Colonic mucosa (tissue), 4 donors: ENCODE measurements at places on chromosomes 13 and 19.
A peak's percentile ranks its signal among the peaks of the same experiment; 100 is the strongest.

GRCh38 chr19:56271151-56271550, 1.4 kb upstream of the EDDM13 start:
- DNase-seq: no peak

DNA sequence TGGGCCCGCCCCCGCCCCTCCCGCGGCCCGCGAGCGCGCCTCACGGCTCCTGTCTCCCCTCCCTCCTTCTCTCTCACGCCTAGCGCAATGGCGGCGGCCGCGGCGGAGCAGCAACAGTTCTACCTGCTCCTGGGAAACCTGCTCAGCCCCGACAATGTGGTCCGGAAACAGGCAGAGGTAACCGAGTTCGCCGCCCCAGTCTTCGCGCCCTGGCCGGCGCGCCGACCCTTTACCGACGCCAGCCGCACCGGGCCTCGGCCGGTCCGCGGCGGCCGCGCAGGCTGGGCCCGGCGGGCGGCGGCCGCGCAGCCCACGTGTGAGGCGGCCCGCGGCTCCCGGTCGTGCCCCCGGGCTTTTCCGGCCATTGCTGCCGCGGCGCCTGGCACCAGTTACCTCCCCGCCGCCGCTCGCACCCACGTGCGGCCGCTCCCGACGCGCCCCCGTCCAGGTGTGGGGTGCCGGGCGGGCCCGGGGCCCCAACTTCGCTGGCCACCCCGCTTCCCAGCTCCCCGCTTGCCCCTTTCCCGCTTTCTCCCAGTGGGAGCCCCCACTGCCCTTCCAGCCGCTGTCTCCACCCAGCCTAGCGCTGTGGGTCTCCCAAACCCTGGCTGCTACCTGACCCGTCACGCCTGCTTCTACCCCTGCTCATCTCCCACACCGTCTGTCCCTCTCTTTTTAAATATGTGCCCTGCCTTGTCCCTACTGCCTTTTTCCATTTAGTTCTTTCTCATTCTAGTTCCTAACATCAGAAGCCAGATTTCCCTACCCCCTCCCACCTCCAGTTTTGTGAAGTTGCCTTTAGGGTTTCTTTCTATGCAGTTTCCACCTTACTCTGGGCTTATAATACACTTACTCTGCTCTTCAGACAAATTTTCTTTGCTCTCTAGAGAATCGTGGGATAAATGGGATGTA, 23.4 kb downstream of the IPO5 start:
- peak; percentile 24 for DNase-seq

- no peak for DNase-seq
These were observed 268.7 kb downstream of the DCT start for GRCh38 chr13:94210816-94211215.

DNA sequence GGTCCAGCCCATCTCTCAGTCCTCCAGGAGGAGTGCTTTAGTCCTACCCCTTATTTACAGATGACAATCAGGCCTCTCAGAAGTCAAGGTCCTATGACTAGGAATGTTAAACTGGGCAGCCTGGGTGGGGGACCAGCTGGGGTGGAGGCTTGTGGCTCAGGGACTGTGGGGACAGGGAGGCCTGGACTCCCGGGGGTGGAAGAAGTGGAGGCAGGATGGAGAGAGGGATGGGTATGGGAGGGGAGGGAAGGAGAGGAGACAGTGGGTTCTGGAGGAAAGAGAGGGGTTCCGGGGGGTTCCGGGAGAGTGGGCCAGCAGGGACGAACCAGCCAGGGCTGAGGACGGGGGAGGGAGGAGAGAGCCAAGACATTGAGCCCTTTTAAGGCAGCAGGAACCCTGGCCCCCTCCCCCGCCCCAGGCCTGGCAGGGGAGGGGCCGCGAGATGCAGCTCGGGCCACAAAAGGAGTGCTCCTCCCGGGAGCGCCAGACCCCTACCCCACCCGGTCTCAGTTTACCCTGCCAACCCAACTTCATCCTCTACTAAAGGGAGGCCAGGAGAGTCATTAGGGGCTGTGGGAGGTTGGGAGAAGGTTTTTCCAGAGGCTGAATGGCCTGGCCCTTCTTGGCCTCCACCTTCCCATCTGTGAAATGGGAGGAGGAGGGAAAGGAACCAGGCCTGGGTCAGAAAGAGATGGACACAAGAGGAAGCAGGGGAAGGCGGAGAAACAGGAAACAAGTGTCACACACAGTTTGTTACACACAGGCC, 1.7 kb downstream of the DMPK start:
- no peak for DNase-seq

DNA sequence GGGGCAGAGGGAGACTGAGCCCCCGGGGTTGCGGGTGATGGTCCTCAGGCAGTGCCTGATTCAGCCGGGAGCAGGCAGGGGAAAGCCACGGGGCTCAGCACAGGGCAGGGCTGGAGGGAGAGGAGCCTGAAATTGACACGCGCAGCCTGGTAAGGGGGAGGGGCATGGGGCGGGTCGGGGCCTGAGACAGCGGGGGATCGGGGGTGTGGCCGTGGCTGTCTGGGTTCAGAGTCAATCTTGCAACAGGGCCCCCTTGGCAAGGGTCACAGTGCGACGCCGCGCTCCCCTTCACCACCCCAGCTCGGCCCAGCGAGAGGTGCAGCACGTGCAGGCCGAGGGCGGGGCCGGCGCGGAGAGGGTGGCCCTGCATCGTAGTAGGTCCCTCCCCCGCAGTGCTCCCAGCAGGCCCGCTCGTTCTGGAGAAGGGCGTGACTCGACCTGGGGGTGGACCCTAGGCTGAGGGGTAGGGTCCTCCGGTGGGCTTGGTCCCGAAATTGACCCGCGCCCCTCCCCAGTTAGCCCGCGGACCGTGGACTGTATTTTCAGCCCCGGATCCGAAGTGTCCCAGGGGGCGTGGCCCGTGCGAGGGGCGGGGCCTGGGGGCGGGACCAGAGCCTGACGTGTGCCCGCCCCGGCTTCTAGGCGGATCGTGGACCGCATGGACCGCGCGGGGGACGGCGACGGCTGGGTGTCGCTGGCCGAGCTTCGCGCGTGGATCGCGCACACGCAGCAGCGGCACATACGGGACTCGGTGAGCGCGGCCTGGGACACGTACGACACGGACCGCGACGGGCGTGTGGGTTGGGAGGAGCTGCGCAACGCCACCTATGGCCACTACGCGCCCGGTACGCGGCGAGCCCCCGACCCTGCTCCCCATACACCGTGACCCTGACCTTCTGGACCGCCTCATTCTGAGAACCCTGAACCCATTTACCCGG, 6.0 kb downstream of the RCN3 start:
- DNase-seq: peak; percentile 61

DNA sequence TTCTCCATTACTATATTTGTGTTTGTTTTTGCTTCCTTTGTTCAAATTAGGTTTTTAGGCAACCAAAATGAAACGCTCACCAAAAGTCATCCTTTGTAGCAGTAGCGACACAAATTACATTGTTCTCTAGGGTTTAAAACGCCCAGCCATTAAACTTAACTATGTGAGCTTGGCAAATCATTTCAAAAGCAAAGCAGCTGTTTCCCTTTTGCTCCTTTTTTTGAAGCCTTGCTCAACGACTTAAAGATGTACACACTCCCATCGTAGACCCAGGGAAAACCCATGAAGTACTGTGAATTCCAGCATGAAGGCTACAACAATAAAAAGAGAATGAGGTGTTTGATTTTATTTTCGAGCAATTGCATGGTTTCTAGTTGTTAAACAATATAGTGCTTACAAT, 106.7 kb downstream of the RAP2A start:
- no peak for DNase-seq

DNA sequence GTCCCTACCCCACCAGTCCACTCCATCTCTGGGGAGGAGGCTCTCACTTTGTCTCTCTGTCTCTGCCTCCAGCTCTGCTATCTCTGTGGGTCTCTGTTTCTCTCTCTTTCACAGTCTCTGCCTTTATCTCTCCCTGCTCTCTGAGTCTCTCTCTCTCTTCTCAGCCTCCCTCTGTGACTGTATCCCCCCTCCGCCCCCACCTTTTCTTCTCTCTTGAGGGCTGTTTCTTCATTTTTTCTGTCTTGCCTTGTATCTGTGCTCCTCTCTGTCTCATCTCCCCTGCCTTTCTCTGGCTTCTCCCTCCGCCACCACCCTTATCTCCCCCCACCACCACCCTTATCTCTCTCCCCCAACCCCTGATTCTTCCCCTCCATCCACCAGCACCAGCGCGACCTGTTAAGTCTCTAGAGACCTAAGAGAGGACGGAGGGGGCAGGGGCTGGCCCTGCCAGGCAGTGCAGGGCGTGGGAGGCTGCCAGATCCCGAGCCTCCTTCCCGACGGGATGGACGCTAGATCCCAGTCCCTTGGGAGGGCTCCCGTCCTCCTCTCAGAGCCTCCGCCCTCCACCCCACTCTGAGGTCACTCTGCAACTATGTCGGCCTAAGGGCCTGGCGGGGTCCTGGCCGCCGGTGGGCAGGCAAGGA, 1.0 kb downstream of the AXL start:
- no peak for DNase-seq

DNA sequence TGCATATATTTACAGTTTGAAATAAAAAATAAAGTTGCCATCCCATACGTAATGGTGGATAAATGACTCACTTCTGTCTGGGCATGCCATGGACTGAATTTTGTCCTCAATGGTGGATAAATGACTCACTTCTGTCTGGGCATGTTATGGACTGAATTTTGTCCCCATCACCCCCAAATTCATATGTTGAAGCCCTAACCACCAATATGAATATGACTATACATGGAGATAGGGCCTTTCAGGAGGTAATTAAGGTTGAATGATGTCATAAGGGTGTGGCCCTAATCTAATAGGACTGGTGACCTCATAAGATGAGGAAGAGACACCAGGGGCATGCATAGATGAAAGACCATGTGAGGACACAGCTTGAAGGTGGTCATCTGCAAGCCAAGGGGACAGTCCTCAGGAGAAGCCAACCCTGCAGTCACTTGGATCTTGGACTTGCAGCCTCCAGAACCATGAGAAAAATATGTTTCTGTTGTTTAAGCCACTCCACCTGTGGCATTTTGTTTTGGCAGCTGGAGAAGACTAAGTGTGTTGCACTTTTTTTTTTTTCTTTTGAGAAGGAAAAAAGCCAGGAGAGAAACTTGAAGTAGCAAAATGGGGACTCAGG, 41.8 kb downstream of the RFC3 start:
- DNase-seq: no peak

- DNase-seq: no peak
These were observed 18.6 kb downstream of the HNRNPM start for GRCh38 chr19:8463365-8463764.

DNA sequence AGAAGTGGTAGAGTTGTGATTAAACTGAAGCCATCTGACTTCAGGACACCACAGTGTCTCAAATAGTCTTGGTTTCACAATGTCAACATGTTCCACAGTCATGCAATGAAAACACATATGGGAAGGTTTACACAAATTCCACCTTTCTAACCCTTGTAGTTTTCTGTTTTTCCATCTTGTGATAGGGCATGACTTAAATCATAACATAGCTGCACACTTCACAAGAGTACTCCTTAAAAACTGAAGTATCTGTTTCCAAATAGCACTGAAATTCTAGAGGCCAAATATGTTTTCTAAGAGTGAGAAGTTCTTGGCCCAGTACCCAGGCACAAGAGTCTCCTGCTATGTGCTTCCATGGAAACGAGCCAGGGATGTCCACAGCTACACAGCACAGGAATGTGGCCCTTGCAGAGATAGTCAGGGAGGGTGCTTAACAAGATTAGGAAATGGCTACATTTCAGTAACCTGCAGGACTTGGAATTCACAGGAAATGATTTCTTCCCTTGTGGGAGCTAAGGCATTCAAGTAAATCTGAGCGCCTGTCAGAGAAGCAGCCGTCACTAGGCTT, 269.1 kb downstream of the NDFIP2 start:
- no peak for DNase-seq

GRCh38 chr13:53920916-53921315, 892.3 kb downstream of the OLFM4 start:
- no peak for DNase-seq

- no peak for DNase-seq
These were observed 363.1 kb downstream of the EFNB2 start for GRCh38 chr13:106172176-106172905.

- no peak for DNase-seq
These were observed 124.5 kb upstream of the USP29 start for GRCh38 chr19:56995303-56995702.

- DNase-seq: no peak
These were observed 196.8 kb downstream of the PDS5B start for GRCh38 chr13:32783067-32783466.

DNA sequence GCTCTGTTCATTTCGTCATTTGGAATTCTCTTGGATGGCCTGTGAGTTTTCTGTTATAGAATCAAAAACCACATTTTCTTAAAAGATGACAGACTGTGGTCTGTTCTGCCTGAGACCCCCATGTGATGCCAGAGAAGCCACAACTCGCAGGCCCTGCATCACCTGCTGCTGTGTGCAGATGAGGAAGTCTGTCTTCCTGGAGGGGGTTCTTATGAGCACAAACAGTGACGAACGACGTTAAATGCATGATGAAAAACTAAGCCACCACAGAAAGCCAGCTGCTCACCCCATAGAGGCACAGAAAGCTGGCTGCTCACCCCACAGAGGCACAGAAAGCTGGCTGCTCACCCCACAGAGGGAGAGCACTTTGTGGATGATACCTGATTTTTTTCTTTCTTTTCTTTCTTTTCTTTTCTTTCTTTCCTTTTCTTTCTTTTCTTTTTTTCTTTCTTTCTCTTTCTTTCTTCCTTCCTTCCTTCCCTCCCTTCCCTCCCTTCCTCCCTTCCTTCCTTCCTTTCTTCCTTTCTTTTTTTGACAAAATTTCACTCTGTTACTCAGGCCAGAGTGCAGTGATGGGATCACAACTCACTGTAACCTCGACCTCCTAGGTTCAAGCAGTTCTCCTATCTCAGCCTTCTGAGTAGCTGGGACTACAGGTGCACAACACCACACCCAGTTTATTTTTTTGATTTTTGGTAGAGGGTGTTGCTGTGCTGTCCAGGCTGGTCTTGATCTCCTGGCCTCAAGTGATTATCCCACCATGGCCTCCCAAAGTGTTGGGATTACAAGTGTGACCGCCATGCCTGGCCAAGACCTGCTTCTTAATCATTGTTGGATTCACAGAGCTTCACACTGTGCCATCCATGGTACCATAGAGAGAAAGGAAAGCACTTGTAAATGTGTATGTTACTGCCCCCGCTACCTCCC, 1191.4 kb downstream of the UQCRFS1 start:
- DNase-seq: no peak

- peak; percentile 76 for DNase-seq
These were observed 77.1 kb downstream of the GNG7 start for GRCh38 chr19:2625434-2625833.

GRCh38 chr19:40165362-40165937, 25.8 kb upstream of the MAP3K10 start:
- peak; percentile 62 for DNase-seq

DNA sequence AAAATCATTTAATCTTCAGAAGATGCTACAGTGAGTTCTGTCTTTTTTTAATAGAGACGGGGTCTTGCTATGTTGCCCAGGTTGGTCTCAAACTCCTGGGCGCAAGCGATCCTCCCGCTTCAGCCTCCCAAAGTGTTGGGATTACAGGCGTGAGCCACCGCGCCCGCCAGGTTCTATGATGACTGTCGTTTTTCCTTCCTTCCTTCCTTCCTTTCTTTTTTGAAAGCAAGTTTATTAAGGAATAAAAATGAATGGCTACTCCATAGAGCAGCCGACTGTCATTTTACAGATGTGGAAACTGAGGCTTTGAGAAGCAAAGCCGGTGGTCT, 511 bp upstream of the GAMT start:
- no peak for DNase-seq
